Posterior cingulate gyrus (tissue), 11 donors: ENCODE measurements at places on chromosomes 7 and 10.

DNA sequence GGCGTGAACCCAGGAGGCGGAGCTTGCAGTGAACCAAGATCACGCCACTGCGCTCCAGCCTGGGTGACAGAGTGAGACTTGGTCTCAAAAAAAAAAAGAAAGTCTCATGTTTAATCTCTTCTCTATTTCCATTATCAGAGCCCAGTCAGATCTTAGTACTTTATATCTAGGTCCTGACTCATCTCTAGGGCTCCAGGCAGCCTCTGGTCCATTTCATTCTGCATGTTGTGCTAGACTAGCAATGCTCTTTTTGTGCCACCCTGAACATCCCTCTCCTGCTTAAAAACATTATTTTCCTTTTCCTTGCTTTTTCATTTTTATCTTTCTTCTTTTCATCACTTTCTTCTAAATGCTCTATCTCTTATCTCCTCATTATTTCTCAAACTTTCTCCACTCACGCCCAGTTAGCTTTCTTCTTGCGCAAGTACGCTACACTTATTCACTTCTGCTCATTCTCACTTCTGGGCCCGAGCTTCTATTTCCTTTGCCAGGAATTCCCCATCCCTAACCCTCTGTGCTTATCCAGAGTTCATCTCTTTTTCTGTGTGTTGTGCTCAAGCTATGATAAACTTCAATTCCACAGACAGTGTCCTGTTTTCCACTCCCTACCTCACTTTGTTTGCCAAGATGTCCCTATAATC is 63.9 kb downstream of the BTAF1 start:
- no peak for DNase-seq

DNA sequence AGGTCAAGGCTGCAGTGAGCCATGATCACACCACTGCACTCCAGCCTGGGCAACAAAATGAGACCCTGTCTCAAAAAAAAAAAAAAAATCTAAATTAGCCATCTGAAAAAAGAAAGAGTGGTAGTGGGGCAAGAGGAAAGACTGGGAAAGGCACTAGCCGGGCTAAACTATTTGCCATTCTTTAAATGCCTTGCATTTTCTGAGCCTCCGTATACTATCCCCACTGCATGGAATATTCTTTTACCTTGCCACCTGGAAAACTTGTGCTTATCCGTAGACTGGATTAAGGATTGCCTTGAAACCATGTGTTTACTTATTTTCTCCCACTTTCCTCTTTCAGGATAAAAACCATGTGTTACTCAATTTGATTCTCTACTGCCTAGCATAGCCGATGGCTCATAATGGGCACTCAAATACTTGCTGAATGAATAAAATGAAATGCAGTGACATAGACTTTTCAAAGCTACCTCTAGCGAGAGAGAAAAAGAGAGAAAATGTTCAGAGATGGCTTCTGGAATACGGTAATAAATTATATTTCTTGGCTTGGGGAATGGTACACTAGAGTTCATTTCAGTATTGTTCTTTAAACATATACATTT is 30.6 kb downstream of the HYCC1 start:
- no peak for DNase-seq

GRCh38 chr10:112832361-112832878 is 117.6 kb upstream of the TCF7L2 start:
- DNase-seq: no peak

DNA sequence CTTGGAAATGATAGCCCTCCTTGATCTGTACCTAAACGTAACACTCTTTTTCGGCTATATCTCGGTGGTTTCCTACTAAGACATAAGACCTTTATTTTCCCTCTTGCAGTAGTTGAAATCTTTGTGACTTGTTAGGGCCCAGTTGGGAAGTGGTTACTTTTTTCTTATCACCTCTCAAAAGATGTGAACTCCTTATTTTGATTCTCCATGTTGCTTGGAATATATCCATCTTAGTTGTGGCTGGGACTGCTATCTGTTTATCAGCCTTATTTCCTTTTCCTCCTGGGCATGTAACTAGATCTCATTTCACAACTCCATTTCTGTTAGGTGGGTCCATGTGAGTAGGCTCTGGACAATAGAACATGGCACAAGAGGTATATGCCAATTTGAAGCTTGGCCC is 4.1 kb upstream of the CPED1 start:
- no peak for DNase-seq

DNA sequence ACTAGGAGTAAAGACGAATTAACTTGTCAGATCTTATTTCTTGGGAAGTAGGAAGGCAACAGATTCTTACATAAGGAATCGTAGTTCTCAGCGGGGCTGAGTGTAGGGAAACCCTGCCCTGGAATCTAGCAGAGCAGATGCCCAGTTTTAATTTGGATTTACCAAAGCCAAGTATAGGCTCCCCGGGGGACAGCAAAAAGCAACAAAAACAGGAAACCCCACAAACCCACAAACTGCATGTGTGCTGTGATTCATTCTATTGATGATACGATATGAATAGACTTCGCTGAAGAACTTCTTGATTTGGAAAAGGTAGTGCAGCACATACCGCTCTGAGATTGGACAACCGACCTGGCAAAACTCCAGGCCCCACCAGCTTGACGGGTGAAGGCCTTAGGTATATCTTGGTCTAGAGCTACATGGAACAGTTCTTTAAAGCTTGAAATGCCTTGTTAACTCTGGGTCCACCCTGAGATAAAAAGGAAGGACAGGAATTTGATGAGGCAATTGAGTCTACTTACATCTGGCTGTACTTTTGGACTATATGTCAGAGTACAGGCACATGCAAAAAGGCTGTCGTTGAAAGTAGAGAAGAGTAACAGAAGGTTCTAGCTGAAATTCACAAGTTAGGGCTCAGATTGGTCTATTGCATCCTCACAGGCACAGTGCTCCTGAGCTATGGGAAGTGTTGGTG is 49.1 kb downstream of the STRA8 start:
- no peak for DNase-seq
